ENCODE measurements at places on chromosomes 13 and 19.
A peak's percentile ranks its signal among the peaks of the same experiment; 100 is the strongest.

GRCh38 chr19:34341935-34342680, 22.9 kb upstream of the GPI start:
- DNase-seq, result no peak

DNA sequence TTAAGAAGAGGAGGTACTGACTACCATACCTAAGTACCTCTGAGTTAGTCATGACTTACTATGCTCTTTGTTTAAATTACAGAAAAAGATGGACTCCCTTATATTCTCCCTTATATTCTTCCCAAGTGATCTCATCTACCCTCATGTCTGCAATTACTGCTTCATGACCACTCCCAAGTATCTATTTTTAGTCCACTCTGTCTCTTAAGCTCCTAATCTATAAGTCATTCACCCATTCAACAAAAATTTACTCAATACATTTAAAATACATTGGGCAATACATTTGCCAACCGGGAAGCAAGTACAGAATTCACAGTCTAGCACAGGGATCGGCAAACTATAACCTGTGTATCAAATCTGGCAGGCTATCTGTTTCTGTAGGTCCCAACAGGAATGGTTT, 42.6 kb downstream of the KPNA3 start:
- no peak for DNase-seq

GRCh38 chr13:98761986-98762616, 9.6 kb upstream of the SLC15A1 start:
- DNase-seq, result no peak

- no peak for DNase-seq
These were observed 529.4 kb upstream of the HTR2A start for GRCh38 chr13:47426126-47426849.

DNA sequence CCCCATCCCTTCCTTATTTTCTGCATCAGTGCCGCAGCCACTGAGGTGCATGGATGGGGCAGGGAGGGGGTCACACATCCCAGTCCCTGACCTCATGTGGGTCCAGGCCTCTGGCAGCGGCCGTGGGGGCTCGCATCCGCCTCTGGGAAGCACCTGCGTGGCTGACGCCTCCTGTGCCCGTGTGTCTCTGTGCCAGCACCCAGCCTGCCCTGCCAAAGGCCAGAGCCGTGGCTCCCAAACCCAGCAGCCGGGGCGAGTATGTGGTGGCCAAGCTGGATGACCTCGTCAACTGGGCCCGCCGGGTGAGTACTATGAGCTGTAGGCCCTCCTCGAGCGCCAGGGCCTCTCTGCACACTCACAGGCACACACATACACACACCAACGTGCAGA, 4.9 kb downstream of the NDUFS7 start:
- DNase-seq, result no peak

DNA sequence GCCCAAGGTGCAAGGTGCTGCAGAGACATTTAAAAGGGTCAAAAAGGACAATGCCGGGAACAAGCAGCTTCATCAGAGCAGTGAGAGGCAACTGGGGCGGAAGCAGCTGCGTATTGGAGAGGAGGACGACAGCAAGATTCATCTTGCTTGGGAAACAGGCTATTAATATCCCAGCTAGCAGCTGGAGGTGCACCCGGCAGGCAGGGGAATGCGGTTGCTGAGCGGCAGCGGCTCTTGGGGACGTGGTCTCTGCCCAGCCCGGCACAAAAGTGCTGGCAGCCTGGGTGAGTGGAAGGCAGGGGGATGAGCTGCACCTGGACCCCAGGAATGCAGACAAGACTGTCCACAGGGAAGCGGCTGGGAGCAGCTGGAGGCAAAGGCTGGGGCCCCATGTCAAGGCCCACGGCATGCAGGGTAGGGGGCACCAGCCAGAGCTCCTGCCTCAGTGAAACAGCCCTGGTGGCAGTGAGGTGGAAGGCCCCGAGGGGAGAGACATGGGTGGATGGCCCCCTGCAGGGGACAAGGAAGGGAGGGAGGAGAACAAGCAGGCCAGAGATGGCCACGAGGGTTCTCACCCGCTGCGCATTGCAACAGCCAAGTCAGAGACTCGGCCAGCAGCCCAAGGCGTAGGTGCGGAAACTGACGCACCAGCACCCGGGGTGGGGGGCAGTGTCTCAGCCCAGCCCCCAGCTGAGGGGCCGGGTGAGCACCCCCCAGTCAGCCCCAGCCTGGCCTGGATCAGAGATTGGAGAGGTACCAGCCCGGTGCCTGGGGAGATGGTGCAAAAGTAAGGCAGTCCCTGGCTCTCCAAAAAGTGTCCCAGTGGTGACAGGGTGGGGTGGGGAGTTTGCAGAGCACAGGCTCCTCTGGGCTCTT, 34.4 kb downstream of the PEPD start:
- no peak for DNase-seq

- no peak for DNase-seq
These were observed 366.2 kb downstream of the DNAJC15 start for GRCh38 chr13:43389573-43389972.

DNA sequence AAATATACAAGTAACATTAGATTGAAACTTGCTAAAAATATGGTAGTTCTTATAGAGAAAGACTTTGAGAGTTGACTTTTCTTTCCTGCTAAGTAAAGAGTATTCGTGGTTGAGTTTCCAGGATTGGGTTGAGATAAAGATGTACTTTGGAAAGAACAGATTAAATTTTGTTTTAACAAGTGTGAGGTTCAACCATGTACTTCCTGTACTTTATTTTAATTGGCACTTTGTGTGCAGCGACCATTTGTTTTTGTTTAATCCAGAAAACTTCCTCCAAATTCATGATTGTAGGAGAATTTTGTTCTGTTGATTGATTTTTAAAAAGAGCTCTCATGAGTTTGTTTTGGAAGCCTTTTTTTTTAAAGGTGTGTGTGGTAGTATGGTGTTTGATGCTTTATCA, 46.9 kb downstream of the PAN3 start:
- no peak for DNase-seq

DNA sequence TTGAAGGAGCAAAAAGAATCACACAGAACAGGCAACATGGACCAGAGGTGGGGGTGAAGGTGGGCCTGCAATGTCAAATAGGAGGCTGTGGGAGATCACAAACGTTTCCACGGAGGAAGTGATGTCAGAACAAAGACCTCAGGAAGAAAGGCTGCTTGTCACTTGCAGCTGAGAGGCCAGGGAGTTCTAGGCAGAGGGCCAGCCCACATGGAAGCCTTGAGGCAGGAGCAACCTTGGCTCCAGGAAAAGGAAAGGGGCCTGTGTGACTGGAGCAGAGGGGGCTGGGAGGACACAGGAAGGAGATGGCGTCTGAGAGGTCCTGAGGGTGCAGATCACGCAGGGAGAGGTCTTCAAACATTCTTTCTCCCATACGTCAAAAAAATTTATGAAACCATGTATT, 16.3 kb downstream of the ZNF160 start:
- no peak for DNase-seq

DNA sequence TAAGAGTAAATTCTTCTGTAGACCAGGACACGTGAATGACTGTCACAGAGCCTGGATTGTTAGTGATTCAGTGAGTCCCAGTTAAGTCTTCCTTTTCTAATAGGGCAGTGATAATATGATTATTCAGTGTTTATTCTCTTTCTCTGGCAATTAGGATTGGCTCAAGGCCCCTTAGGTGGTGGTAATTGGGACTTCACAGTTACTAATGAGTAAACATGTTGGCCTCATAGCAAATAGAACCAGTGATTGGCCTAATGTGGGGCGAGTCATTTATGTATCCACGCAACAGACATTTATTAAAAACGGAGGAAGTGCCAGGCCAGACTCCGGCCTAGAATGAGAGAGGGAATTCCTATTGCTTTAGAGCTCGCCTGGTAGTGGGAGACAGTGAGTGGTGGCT, 72.4 kb downstream of the SHISA2 start:
- DNase-seq, result no peak

DNA sequence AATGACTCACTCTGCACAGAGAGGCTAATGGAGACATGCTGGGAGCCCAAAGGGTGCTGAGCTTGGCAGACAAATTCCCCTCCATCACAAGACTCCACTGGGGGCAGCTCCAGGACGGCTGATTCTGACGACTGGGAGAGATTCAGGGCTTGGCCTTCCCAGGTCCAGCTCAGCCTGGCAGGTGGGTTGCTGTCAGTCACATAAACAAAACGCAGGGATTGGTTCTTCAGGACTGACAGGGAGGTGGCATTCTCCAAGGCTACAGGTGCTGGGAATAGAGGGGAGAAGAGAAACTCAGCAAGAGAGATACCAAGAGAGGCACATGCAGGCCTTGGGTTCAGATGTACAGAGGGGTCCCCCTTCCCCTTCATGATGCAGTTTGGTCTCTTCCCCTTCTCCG, 10.7 kb upstream of the ZNF175 start:
- no peak for DNase-seq

- DNase-seq, result no peak
These were observed 124.7 kb upstream of the VSTM2B start for GRCh38 chr19:29400917-29401711.

DNA sequence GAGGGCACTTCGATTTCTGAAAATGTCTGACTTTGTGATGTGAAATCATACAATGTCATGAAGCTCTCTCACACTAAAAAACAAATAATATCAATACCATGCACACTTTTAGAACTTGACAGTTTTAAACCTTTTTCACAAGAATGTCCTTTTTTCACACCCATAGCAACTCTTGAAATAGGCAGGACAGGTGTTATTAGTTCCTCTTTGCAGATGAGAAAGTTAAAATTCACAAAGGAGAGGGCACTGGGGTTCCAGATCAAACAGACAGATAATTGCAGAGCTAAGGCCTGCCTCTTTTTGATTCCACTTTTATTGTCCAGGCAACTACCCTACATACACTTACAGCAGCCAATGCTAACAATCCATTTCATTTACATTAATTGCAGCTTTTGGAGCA, 142.8 kb downstream of the KLF12 start:
- no peak for DNase-seq

- no peak for DNase-seq
These were observed 7.1 kb upstream of the DOCK6 start for GRCh38 chr19:11269408-11269807.

- no peak for DNase-seq
These were observed 888 bp downstream of the FGF21 start for GRCh38 chr19:48756212-48756611.

GRCh38 chr19:1261538-1261797, 7.7 kb upstream of the CIRBP start:
- DNase-seq, result no peak

GRCh38 chr19:2552859-2553258, 76.9 kb downstream of the GADD45B start:
- peak; percentile 52 for DNase-seq

- no peak for DNase-seq
These were observed 104.6 kb upstream of the RAP2A start for GRCh38 chr13:97329331-97329730.

DNA sequence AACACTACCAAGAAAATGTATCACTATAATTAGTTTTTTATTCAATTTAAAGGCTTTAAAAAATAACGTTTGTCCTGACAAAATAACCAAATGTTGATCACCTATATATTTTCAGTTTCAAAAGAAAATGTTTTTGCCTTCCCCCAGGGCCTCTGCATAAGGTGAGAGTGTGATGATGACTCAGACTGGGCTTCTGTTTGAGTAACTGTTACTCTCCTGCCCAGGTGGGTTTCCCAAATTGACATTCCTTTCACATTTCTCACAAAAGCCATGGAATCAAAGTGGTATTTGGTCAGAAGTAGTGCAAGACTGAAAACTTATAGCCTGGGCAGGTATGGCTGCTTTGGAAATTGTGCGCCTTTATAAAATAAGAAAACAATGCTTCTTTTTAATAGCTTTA, 180.6 kb downstream of the COG6 start:
- DNase-seq, result no peak

DNA sequence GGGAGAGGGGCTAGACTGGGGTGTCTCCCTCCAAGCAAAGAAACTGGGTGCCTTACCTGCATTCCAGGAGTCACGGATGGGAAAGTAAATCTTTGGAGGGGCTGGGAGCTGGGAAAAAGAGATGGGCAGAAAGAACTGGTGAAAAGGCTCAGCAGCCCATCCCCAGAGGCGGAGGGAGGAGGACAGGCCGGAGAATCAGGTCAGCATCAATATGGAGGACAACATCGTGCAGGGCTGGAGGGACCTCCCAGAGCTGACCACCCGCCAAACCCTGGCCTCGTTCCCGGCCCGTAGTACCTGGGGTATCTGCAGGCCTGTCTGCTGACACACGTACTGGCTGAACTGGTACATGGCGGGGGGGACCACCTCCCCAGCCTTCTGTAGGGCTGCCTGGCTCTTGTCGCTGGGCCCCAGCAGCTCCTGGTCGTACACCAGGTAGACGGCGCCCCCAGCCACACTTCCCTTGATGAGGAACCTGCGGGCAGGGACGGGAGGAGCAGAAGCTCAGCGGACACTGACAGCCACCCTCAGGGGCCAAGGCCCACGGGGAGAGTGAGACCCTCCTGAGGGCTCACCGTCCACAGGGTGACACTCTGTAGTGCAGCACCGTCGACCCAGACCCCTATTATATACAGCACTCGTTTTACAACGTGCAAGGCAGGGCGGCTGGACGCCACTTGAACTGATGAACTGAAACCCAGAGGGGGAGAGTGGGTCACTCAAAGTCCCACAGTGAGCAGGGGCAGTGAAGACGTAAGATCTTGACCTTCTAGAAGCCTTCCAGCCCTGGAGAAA, 830 bp downstream of the MICOS13 start:
- no peak for DNase-seq

DNA sequence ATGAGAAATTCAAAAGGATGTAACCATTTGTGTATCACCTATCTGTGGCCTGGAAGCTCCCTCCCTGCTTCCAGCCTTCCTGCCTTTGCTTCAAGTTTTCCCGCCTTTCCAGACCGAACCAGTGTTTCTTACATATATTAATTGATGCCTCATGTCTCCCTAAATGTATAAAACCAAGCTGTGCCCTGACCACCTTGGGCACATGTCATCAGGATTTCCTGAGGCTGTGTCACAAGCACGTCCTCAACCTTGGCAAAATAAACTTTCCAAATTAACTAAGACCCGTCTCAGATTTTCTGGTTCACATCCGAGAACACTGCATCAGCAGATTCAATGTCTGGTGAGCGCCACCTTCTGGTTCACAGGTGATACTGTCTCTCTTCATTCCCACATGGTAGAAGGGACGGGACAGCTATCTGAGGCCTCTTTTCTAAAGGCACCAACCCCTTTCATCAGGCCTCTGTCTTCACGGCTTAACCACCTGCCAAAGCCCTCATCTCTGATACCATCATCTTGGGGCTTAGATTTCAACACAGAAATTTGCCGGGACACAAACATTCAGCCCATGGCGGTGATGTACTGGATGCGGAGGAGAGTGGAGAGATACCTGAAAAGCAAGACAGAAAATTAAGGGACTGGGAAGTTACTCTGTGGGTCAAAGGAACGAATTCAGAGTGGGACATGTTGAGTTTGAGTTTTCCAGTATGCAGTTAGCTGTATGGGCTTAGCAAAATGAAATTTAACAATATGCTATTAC, 58.7 kb upstream of the PABPC3 start:
- peak; percentile 13 for DNase-seq

GRCh38 chr13:90395348-90395747, 952.1 kb upstream of the MIR17HG start:
- DNase-seq, result no peak

GRCh38 chr13:32902874-32903273, 113.3 kb upstream of the KL start:
- DNase-seq, result no peak

- DNase-seq, result no peak
These were observed 60.2 kb downstream of the GGACT start for GRCh38 chr13:100528353-100528752.

Data from T-cell (primary cell).